Activated naive CD4-positive, alpha-beta T cell treated with anti-CD3 and anti-CD28 coated beads, Interleukin-2, amount 50 U/mL, for 72 hours (primary cell): ENCODE measurements at places on chromosomes 13 and 19. TPM values are rescaled to one million over a fixed set of nuclear protein-coding genes. Genes with fewer than 3 reads are reported as not detected.

DNA sequence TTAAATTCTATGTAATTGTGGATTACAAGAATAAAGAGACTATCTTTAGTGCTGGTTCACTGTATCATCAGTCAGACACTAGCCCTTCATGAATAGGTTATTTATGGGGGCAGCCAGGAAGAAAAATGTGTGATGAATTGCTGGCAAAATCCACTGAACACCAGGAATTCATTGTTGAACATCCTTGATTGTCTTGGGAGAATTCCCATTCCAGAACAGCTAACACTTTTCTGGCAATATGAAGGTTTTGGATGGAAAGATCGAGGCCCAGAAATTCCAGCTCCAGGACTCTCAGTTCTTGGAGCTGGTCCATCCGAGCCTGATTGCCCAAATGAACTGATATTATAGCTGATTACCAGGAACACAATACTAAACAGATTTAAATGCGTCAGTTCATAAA lies 11.5 kb upstream of the SPART start:
- no peak for DNase-seq

DNA sequence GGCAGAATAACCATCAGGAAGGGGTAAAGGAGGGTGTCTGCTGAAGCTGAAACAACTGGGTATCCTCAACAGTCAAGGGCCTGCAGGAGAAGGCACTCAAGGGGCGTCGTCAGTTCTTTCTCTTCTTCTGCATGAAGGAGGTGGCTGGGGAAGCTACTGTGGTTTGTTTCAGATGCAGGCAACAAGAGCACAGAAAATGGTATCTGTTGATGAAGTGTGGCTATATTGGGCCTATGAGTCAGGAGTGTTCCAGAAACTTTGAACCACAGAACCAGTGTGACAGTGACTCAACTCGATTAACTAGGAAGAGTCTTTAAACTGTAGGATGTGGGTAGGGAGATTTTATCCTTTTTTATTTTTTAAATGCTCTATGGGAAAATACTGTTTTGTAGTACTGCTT lies 686.3 kb downstream of the FGF9 start:
- no peak for DNase-seq

- no peak for DNase-seq
These were observed 32.2 kb upstream of the ZNF766 start for GRCh38 chr19:52237197-52237596.

GRCh38 chr13:93244918-93245280 lies 18.3 kb downstream of the GPC6 start:
- no peak for DNase-seq

Gene NFIX
- 1.8 TPM for total RNA-seq

DNA sequence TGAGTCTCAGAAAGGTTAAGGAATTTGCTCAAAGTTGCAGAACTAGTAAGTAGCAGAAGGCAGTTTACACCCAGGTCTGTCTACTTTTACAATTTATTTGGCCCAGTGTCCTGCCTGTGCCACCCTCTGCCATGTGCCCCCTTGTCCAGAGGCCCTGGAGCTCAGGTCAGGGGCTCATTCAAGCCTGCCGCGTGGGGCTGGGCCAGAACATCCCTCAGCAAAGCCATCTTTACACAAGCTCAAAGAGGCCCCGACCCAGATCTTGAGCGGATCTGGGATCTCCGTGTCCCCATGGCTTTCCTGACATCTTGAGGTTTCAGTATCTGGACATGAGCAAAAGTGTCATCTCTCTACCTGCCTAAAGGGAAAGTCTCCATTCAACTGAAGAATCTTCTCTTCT lies 76.4 kb upstream of the VSTM2B start:
- no peak for DNase-seq

- DNase-seq, result peak; percentile 28
These were observed 16.8 kb downstream of the EPN1 start for GRCh38 chr19:55691561-55692481.

- DNase-seq, result peak; percentile 52
These were observed 426 bp downstream of the MYO9B start for GRCh38 chr19:17075864-17076542.

DNA sequence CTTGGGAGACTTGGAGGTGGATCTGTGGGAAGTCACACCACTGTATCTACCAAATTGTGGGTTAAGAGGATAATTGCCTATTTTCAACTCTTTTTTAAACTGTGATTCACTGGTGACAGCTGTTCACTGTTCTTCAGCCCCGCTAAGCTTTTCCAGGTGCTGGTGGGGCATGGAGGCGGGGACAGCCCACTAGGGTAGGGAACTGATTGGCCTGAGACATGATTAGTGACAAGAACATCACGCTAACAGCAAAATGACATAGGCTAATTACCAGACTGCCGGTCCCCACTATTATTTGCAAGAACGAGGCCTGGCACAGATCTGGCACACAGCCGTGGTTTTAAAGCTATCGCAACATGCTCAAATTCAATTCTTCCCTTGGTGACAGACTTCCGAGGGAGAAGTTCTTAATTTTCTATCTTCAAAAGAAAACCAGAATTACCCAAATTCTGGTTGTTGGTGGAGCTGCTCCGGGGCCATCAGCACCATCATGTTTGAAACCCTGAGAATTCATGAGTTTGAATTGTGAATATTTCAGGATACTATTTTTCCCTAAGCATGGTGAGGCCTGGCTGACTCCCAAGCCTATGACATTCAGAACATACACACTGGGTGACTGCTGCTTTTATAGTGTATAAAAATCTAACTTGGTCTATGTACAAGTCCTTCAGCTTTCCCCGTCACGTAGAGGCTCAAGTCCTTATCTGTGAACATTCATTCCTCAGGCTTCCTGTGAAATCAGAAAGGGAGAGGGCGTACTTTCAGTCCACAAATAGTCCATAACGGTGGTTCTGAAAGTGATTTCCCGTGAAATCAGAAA lies 17.9 kb downstream of the DOCK9 start:
- no peak for DNase-seq

Gene PLIN5
- not detected for total RNA-seq

DNA sequence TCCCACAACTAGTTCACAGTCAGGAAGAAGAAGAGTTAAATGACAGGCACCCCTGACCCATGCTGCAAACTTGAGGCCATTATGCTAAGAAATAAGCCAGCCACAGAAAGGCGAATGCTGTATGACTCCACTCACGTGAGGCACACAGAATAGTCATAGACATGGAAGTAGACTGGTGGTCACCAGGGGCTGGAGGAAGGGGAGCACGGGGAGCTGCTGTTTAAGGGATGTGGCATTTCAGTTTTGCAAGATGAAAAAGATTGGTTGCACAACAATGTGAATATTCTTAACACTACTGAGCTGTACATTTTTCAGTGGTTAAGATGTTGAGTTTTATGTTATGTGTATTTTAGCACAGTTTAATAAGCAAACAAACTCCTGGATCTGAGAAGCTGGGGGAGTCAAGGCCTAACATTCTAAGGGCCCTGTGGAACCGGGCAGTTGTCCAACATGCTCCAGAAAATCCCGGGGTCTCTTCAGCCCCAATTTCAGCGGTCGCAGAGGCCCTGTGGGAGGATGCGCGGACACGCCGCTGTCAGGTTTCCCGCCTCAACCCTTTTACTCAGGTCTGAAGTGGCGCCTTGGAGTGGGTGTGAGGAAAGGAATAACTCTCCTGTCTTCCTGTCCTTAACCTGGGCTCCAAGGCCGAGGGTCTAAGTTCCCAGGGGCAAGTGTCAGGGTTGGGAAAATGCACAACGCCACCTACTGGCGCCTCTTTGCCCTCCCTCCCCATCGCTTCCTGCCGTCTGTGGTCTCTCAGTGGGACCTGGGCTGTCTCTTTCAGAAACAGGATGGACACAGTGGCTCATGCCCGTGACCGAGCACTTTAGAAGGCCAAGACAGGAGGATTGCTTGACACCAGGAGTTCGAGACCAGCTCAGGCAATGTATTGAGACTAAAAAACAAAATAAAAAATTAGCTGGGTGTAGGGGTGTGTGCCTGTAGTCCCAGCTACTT lies 4.4 kb upstream of the TMEM272 start:
- peak; percentile 38 for DNase-seq

- DNase-seq, result no peak
These were observed 11.0 kb downstream of the FUZ start for GRCh38 chr19:49801966-49802661.

Gene ATP8B3
- total RNA-seq, result 28.7 TPM

DNA sequence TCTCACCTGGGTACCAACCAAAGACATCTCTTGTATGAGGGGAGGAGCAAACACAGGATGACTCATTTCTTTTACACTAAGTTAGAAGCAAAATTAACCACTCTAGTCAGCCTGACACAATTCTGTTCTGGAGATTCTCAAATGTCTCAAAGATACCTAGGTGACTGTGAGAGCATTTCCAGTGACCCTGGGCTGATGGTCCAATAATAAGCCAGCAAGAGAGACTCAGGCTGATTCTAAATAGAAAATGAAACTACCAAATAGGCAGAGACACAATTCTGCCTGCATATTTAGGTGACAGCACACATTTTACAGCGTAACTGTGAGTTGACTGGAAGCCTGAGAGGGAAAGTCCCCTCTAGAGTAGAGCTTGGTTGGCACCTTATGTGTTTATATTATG lies 16.3 kb downstream of the ZNF91 start:
- no peak for DNase-seq

GRCh38 chr19:39474139-39474620 lies 6.5 kb upstream of the TIMM50 start:
- DNase-seq, result no peak

DNA sequence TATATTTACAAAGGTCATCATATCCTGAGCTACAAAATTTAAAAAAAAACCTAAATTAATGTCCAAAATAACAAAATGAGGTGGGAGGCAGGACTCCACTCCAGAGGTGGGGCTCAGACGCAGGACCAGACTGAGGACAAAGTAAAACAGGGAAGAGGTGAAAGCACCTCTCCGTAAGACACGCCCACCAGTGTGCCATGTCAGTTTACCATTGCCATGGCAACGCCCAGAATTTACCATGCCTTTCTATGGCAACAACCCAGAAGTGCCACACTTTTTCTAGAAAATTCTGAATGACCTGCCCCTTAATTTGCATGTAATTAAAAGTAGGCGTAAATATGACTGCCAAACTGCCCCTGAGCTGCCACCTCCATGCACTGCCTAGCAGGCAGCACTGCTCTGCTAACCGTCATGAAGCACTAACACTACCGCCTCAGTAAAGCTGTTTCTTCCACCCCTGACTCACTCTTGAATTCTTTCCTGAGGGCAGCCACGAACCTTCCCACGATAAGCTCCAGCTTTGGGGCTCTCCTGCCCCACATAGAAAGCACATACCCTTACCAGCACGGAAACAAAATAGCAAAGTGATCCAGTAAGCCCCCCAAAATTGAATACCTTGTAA lies 22.3 kb upstream of the PDCD5 start:
- DNase-seq, result no peak

- DNase-seq, result no peak
These were observed 81.2 kb downstream of the TRPC4 start for GRCh38 chr13:37788346-37788745.

Gene GARIN5A
- 0.96 TPM for total RNA-seq

DNA sequence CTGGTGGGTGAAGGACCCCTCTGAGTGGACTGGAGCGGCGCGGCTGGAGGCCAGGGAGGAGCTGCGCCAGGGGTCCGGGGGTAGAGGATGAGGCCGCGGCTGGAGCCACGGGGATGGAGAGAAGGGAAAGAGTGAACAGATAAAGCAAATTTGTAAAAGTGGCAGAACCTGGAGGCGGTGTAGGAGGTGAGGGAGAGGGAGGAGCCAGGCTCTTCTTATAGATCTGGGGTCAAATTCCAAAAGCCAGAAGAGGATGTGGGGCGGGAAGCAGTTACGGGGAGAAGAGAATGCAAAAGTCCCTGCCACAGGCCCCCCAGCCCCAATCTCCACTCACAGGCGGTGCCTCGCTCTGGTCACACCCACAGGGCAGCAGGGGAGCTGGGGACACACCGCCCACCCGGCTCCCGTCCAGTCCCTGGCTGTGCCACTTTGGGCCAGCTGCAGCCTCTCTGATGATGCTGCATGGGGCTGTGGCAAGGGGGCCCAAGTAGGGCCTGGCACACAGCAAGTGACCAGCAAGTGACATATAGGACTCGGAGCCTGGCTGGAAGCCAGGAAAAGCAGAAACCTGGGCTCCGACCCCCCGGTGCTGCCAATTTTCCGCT lies 11.1 kb downstream of the LRRC4B start:
- DNase-seq, result no peak

Gene TUBA3C
- not detected for total RNA-seq

DNA sequence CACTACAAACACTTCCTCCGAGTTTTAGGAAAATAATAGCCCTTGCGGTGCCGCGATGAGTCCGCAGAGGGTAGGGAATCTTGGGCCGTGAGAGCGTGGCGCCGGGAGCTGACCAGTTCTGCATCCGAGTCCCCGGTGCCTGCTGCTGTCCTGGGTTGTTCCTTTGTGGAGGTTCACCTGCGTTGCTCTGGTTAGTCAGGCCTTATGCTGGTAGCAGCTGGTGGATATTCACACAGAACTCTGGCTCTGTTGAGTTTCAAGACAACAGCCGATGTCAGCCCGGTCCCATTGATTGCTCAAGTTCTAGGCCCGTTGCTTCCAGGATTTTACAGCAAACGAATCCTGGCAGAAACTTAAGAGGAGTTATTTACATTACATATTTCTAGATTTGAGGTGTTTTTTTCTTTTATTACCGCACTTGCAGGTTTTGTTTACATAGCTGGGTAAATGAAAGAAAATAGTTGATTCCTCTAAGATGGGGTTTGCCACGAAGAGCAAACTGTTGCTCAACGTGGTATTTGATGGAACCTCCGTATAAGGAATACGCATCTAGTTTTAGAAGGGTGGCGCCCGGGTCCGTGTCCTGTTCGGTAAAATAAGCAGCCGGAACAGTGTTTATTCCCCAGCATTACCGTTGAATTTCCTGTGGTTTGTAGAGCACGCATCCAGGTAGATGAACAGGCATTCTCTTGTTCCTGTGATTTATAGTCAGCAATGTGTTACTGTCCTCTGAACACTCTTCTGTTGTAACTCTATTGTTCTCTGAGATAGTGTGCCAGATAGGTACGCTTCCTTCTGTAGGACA lies 1.3 kb downstream of the CLDN10 start:
- peak; percentile 4 for DNase-seq

Gene ARRDC2
- 59.3 TPM for total RNA-seq

Gene SIGLEC10
- total RNA-seq, result not detected

DNA sequence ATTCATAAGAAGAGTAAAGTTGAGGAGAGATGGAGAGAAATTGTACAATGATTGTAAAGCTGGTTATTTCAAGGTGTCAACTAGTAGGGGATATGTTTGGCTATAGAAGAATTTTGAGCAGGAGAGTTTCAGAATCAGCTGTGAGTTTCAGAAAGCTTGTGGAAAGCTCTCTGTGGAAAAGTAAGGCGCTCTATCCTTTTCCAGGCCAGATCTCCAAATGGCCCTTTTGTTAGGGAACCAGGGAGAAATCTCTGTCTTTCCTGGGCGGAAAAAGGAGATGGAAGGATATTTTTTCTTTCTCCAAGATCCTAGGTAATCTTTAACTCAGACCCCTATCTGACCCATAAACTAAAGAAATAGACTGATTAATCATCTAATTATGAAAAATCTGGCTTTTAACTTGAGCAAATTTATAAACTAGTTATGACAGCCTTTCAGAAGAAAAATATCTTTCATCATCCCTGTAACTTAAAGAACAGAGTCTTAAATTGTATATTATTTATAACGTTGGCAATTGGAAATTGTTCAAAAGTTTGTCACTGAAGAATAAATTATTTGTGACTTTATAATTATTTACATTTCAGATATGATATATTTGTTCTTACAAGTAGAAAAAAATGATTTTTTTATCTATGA lies 34.5 kb downstream of the SPRY2 start:
- no peak for DNase-seq

- no peak for DNase-seq
These were observed 123.8 kb upstream of the PCDH9 start for GRCh38 chr13:67353941-67354340.

Gene ZNF229
- 1.2 TPM for total RNA-seq

GRCh38 chr13:32176696-32177095 lies 138.5 kb downstream of the ZAR1L start:
- DNase-seq, result no peak
